ENCODE measurements at places on chromosomes 3 and 15. TPM values are rescaled to one million over a fixed set of nuclear protein-coding genes. Genes with fewer than 3 reads are reported as not detected.

The MKRN3 gene
- 1.1 TPM for total RNA-seq

The KCNH8 gene
- total RNA-seq, result not detected

The GAP43 gene
- total RNA-seq, result not detected

The CASR gene
- total RNA-seq, result not detected

The EBLN2 gene
- 3.9 TPM for total RNA-seq

The STX19 gene
- total RNA-seq, result not detected

The CHST13 gene
- total RNA-seq, result not detected

The GP5 gene
- total RNA-seq, result 0.31 TPM
